Memory B cell (primary cell): ENCODE measurements at places on chromosomes 5 and 9.

- no peak for DNase-seq
Measured at GRCh38 chr9:126925876-126926275, 11.3 kb downstream of the RALGPS1 start.

- no peak for DNase-seq
Measured at GRCh38 chr5:169724303-169725087, 87.4 kb downstream of the DOCK2 start.

- no peak for DNase-seq
Measured at GRCh38 chr9:17116400-17116837, 18.4 kb upstream of the CNTLN start.

DNA sequence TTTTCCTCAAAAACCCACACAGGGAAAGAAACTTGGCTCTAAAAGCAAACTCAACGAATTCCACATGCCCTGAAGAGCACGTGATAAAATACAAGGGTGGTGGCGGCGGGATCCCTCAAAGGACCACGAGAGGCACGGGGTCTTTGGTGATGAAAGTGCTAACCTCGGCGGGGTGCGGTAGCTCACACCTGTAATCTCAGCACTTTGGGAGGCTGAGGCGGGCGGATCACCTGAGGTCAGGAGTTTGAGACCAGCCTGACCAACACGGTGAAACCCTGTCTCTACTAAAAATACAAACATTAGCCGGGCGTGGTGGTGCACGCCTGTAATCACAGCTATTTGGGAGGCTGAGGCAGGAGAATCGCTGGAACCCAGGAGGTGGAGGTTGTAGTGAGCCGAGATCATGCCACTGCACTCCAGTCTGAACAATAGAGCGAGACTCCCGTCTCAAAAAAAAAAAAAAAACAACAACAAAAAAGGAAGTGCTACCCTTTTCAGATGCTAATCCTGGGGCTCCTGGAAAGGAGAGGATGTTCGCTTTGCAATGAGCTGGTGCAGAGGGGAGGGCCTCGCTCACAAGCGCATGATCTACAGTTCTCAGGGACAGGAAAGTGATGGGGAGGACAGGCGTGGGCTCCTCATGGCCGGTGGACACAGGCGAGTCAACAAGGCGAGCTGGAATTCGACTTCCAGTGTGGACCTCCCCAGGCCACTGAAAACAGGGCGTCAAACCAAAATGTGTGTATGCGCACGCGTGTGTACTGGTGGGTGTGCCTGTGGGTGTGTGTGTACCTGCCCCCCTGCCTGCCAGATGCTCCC, 54.1 kb downstream of the USP20 start:
- no peak for DNase-seq

- DNase-seq, result no peak
Measured at GRCh38 chr9:116901260-116901659, 214.2 kb downstream of the TRIM32 start.

DNA sequence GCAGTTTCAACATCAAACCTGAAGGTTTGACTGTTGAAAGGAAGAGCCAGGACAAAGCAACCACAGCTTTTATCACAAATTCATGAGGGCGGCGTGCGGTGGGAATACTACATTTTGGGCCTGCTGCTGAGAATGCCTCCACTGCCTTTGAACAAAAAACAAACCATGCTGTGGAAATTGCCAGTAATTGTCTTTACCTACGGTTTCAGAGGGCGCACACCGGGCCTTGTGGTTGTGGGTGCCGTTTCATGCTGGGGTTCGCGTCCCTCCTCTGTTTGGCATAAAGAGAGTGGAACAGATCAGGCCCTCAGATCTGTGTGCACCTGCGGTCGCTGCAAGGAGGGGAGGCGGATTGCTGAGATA, 27.6 kb upstream of the TCF7 start:
- no peak for DNase-seq

DNA sequence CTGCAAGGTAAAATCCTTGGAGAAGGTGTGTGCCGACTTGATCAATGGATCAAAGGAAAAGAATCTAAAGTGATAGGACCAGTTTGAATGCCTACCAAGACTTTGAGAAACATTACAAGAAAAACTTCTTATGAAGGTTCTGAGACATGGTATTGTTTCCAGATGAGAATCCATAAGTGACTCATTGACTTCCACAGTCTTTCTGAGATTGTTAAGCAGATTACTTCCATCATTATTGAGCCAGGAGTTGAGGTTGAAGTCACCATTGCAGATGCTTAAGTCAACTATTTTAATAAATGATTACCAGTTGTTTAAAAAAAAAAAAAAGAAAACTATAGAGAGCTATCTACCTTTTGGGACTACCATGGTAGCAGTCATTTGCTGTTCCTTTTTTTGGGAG, 7.0 kb downstream of the LNPEP start:
- no peak for DNase-seq

GRCh38 chr5:124584991-124585715, 161.3 kb downstream of the ZNF608 start:
- DNase-seq, result no peak

- DNase-seq, result no peak
Measured at GRCh38 chr9:82132024-82132423, 143.5 kb downstream of the SPATA31D1 start.

GRCh38 chr5:72445969-72446368, 61.2 kb downstream of the ZNF366 start:
- DNase-seq, result no peak

DNA sequence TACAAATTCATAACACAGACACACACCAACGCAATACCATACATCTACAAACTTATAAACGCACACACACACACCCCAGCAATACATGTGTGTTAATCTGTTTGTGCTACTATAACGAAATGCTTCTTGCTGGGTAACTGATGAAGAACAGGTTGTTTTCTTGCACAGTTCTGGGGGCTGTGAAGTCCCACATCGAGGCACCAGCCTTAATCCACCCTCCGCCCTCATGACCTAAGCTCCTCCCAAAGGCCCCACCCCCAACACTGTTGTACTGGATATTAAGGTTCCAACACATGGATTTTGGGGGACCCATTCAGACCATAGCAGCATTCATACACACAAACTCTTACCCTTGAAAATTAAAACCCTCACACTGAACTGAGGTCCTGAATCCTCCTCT, 38.8 kb upstream of the LPCAT1 start:
- no peak for DNase-seq

GRCh38 chr5:142527664-142528295, 158.1 kb downstream of the FGF1 start:
- no peak for DNase-seq

DNA sequence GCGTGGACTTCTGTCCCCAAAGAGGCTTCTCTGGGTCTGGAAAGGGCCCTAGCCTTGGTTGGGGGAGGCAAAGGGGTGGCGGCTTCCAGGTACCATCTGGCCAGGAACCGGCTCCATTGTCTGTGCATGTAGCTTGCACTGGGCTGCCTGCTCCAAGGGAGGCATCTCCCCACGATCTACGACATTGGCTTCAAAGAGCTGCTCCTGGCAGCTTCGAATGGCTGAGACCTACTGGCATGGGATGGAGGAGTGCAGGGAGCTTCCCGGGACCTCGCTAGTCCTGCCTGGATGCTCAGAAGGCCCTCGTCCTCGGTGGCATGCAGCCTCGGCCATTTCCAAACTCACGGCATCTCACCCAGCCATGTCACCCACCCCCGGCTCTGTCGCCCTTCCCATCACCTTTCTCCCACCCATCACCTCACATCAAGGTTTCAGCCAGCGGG, 137.8 kb downstream of the KCNIP1 start:
- DNase-seq, result no peak

DNA sequence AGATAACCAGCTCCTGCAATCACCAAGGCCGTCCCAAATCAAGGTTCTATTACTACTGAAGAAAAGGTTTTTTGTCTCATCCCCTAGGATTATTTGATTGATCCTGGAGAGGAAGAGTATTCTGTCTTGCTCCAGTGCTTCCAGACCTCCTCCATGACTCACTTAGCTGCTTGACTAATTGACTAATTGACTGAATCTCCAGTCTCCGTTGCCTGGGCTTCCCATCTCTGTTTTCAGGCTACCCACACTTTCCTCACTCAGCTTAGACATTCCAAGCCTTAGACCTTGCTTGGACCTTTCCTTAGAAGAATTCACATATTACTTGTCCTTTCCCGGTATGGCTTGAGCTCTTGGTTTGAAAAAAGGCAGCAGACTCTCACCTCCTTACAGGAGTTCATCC, 60.6 kb downstream of the FRMD3 start:
- no peak for DNase-seq

- DNase-seq, result no peak
Measured at GRCh38 chr5:134088291-134088690, 26.2 kb upstream of the TCF7 start.

DNA sequence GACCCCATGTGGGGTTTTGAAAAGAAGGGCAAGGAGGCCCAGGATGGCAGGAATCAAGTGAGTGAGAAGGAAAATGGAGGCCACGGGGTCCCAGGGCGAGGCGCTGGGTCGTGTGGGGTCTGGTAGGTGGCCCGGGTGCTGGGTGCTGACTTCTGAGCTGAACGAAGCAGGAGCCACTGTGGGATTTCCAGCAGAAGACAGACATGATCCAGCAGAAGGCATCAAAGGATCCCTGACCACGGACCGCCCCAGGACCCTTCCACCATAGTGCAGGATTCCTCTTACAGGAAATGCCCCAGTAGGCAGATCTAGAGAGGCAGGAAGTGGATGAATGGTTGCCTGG, 106.7 kb downstream of the ADAMTS2 start:
- DNase-seq, result no peak

- DNase-seq, result no peak
Measured at GRCh38 chr5:163377982-163378381, 59.4 kb upstream of the CCNG1 start.

DNA sequence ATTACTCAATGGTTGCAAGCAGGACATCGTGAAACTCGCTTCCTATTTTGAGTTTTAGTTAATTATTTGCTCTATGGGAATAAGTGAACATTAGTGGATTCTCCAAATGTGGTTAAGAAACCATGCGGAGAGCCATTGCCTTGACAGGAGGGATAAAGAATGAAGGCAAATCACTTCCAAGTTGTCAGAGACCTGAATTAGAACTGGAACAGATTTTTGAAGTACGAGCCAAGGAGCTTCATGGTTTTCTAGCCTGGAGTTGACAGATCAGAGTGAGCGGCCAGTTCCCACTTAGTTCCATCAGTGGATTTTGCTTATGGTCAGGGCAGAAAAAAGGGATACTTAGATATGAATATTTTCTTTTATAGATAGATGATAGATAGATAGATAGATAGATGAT, 171.4 kb upstream of the CDH10 start:
- no peak for DNase-seq

GRCh38 chr5:176497852-176498251, 39.4 kb downstream of the RNF44 start:
- DNase-seq, result no peak

GRCh38 chr5:78779771-78780616, 131.4 kb upstream of the LHFPL2 start:
- DNase-seq, result no peak

DNA sequence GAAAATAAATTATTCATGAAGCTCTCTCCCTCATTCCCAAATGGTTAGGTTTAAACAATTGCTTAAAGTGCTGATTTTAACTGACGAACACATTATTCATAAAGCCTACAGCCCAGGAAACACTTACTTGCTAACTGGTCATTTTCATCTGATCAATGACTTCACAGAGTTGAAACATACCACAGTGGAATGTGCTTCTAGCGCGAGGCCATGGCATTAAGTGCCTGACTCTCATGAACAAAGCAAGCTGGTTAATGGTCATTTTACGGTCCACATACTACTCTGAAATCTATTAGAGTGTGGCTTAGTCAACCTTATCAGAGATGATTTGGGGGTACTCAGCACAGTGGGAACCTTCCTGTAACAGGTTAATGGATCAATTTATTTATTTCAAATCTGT, 114.6 kb downstream of the MED27 start:
- DNase-seq, result no peak

GRCh38 chr5:136309376-136309775, 56.0 kb downstream of the TRPC7 start:
- no peak for DNase-seq

- no peak for DNase-seq
Measured at GRCh38 chr9:114950761-114951160, 20.4 kb upstream of the TNFSF8 start.

DNA sequence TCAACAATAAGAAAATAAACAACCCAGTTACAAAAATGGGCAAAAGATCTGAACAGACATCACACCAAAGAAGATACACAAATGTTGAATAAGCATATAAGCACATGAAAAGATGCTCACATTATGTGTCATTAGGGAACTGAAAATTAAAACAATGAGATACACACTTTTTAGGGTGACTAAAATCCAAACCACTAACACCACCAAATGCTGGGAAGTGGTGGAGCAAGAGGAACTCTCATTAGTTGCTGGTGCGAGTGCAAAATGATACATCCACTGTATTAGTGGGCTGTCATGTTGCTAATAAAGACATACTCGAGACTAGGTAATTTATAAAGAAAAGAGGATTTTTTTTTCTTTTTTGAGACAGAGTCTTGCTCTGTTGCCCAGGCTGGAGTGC, 329.1 kb downstream of the TMEM38B start:
- DNase-seq, result no peak

- no peak for DNase-seq
Measured at GRCh38 chr5:146179696-146180095, 2.8 kb downstream of the LARS1 start.

DNA sequence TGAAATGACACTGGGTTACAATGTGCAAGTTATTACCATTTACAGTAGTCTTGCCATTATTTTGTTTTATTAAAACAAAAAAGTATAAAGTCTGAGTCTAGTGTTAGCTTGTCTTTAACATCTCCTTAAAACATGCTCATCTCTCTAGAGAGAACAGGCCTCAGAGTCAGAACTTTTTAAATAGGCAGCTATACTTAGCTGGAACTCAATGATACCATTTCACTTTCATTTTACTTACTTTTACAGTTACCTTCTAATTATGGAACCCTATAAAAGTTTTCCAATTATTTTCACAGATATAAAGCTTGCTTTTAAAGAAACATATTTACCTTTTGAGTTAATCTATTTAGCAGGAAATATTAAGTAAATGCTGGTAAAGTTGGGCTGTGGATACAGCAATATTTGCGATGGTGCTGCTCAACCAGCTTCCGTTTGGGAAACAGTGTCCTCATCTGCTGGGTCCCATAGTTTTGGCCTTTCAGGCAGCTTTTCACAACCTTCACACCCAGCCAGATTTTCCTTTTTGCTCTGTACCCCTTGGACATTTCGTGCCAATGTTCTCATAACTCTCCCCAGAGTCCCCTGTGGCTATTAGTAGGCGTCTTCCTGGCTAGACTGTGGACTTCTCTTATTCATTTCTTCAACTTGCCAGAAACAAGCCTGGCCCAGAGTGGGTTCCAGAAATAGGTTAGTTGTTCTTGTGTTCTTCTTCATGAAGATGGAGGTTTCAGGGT, 36.3 kb upstream of the UBTD2 start:
- no peak for DNase-seq

DNA sequence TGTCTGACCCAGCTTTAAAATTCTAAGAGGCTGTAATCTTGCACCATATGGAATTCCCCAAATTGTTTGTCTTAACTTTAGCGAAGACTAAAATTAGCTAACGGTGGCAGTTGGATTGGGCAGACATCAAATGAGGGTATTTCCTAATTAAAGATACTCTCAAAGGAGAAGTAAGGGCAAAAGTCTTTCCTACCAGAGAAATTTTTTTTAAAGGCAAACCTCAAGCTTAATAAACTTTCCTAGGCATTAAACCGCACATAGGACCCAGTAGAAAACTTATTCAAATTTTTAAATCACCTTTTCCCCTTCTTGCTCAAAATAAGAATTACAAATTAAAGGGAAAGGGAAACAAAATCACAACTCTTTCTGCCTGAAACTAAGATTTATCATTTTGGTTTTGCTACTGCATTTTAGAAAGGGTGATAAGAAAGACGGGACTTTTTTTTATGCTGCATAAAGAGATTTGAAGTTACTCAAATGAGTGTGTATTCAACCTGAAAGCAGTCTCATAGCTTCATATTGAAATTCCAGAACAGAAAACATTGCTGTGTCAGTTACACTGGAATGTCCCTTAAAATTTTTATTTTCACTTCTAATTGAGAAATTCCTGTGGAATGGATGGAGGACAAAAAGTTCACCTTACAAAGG, 189.1 kb upstream of the PTGER4 start:
- DNase-seq, result no peak
